ENCODE measurements at places on chromosomes 6 and 20.

GRCh38 chr6:17914651-17915050, 72.8 kb downstream of the KIF13A start:
- DNase-seq: no peak

DNA sequence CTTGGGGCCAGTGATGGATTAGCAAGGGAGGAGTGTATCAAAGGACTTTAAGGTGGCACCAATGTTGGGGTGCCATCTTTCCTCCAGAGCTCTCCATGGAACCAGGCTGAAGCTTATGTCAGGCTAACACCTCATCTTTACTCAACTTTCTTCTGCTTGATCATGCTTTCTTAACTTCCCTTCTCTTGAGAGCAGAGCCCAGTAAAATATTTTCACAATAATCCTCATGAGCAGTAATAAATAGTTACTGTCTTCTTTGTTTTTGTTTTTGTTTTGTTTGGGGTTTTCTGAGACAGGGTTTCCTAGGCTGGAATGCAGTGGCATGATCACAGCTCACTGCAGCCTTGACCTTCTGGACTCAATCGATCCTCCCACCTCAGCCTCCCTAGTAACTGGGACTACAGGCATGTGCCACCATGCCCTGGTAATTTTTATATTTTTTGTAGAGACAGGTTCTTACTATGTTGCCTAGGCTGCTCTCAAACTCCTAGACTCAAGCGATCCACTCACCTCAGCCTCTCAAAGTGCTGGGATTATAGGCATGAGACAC, 127.9 kb upstream of the TOP1 start:
- DNase-seq: no peak

- peak; percentile 69 for DNase-seq
Measured at GRCh38 chr6:112086744-112087135, 542 bp downstream of the TUBE1 start.

DNA sequence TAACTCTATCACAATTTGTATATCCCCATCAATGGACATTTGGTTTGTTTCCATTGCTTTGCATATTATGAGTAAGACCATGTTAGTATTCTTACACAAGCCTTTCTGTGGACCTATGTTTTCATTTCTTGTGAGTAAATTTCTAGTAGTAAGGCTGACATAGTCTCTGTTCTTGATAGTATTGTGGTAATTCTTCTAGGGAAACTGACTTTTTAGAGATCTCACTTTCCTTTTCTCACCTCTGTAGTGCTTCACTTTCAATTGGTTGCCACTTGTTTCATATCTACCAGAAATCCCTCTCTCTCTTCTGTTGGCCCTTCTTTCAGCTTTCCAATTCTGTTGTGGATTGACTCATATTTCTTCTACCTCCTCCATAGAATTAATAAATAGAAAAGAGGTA, 8.5 kb downstream of the ISM1 start:
- no peak for DNase-seq

GRCh38 chr6:111105578-111105977, 18.3 kb downstream of the SLC16A10 start:
- DNase-seq: peak; percentile 85

DNA sequence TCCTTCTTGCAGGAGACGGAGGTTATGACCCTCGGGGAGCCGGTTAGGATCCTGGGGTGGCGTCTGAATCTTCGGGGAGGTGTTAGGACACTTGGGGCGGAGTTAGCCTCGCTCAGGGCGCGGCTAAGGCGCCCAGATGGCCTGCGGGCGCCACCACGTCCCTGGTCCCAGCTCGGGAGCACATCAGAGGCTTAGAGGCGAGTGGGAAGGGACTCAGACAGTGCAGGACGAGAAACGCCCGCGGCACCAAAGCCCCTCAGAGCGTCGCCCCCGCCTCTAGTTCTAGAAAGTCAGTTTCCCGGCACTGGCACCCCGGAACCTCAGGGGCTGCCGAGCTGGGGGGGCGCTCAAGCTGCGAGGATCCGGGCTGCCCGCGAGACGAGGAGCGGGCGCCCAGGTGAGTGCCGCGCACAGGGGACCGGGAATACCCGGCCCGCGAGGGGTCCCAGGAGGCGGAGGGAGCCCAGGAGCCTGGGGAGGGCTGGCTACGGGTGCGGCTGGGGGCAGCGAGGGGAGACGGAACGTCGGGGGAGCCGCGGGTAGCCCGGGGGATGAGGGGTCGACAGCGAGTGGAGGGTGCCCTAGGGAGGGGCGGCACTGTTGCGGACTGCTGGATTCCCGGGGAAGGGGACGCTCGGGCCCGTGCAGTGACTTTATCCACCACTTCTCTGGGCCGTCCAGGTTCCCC, at the start of gene HCK:
Gene HCK (plus strand): TSS at position 153 of the 688 bp plus-strand sequence.
- no peak for DNase-seq

DNA sequence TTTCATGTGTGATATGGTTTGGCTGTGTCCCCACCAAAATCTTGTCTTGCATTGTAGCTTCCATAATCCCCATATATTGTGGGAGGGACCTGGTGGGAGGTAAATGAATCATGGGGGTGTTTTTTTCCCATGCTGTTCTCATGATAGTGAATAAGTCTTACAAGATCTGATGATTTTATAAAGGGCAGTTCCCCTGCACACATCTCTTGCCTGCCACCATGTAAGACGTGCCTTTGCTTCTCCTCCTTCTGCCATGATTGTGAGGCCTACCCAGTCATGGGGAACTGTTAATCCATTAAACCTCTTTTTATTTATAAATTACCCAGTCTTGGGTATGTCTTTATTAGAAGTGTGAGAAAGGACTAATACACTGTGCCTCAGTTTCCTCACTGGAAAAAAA, 4.2 kb upstream of the IL22RA2 start:
- DNase-seq: no peak

GRCh38 chr20:51500311-51500710, 42.2 kb downstream of the NFATC2 start:
- peak; percentile 42 for DNase-seq

DNA sequence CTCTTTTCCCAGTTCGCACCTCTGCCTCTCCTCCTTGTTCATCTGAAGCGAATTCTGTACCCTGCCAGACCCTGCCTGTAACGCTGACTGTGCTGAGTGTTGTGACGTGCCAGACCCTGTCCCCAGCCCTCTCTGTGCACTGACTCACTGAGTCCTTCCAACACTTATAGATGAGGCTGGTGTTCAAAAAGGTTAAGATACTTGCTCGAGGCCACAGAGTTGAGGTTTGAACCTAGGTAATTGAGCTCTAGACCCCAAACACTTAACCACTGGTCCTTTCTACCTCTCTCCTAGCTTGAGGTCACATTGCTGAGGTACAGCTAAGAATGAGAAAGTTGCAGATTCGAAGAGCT, 45.7 kb upstream of the NEDD9 start:
- DNase-seq: no peak

DNA sequence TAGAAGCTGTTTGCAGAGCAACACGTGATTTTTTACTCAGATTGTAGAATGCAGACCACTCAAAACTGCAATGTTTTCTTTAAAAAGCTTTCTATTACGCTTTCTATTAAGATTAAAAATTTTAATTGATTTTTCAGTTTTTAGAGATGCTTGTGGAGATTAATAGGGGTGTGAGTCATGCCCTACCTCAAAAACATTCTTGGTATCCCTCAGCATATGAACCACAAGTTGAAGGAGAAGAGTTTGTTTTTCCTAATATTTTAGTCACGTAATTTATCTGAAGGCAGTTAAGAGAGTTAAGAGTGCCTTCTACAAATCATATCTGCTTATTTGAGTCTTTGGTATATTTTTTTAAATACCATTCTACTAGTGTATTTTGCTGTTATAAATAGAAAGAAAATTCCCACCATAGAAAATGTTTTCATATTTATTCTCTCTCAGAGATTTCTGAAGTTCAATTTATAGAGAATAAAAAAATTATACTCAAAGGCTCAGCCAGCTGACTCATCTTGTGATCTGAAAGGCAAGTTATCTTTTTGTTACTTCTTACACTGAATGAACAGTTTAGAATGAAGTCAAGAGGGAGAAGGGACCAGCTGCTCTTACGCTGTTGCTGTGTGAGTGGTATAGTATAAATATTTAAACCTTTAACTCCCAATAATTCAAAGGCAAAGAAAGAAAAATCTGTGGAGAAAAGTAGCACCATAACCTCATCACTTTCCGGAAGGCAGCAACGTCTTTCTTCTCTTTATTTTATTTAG, 7.6 kb downstream of the RIPOR2 start:
- DNase-seq: no peak

DNA sequence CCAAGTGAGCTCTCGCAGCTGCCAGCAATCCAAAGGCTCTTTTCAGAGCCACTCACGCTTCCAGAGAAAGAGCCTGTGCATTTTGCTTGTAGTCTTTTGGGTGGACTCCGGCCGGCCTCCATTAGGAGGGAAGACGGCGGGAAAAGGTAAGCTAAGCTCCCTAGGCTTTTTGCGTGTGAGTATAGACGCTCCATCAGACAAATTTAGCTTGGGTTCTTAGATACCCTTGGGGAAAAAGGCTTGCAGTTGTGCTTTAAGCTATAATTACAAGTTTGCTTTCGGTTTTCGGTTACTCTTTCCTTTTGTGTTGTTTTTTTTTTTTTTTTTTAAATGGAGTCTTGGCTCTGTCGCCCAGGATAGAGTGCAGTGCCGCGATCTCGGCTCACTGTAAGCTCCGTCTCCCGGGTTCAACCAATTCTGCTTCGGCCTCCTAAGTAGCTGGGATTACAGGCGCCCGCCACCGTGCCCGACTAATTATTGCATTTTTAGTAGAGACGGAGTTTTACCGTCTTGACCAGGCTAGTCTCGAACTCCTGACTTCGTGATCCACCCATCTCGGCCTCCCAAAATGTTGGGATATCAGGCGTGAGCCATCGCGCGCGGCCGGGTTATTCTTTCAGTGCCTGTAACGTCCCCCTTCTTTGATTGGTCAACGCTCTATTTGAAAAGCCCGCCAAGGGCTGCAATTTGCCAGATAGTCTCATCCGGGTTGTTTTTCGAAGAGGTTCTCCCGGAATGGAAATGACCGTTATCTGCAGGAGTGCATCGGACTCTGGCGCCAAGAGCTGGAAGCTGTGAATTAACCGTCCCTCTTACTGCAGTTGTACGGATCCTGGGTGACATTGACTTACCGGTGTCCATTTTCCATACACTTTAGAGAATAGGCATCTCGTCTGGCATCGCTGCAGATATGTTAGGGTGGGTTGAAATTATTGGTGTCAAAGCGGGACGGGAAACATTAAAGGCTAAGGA, 18.1 kb downstream of the OR2B2 start:
- DNase-seq: peak; percentile 94

DNA sequence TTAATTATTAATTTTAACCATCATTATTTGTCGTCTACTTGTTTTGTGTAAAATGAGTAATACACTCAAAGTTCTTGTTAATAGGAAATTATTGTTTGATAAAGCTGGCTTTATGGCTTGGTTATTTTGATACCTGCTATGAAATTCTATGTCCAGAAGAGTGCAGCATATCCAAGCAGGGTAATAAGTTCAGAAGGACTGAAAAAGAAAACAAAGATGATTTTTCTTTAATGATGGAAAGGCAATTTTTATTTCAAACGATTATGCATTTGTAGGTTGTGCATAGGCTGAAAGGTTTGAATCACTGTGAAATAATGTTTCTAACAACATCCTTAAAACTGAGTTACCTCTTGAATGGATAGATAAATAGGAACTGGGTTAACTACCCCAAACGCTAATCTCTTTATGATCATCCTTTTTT, 1.4 kb upstream of the MAN1A1 start:
- peak; percentile 54 for DNase-seq

- DNase-seq: no peak
Measured at GRCh38 chr20:47926731-47927130, 141.4 kb upstream of the SULF2 start.

DNA sequence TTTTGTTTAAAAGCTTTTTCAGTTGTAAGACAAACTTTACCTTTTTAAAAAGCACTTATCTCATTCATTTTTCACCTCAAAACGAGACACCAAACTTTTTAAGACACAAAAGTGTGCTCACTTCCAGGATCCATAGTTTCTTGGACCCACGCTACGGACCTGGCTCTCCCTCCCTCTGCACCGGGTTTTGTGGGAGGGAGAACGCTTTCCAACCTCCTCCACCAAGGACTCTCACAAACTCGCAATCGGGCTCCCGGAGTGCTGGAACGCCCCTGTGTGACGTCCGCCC, 436 bp downstream of the CAGE1 start:
- DNase-seq: peak; percentile 68

DNA sequence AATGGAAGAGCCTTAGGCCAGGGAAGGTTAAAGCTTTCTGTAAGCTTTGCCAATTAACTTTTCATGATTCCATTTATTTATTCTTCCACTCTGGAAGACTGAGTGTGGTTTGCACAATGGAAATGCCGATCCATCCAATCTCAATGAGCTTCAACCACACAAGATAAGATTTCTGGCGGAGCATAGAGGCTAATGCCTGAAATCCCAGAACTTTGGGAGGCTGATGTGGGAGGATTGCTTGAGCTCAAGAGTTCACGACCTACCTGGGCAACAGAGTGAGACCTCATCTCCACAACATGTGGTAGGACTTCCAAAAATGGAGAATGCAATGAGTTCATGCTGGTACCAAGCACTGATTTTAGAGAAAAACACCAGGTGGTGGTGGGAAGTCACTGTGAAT, 6.2 kb downstream of the ENPP1 start:
- DNase-seq: no peak

DNA sequence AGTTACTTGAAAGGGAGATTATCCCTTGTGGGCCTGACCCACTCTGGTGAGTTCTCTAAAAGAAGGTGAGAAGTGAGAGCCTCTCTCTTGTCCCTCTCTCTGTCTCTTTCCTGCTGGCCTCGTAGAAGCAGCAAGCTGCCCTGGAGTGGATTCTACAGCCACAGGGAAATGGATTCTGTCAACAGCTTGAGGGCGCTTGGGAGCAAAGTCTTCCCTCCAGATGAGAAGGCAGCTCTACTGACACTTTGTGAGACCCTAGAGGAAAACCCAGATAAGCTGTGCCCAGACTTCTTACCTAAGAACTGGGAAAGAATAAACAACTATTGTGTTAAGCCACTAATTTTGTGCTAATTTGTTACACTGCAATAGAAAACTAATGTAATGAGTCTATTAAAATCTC, 39.9 kb downstream of the ANKRD60 start:
- DNase-seq: no peak

DNA sequence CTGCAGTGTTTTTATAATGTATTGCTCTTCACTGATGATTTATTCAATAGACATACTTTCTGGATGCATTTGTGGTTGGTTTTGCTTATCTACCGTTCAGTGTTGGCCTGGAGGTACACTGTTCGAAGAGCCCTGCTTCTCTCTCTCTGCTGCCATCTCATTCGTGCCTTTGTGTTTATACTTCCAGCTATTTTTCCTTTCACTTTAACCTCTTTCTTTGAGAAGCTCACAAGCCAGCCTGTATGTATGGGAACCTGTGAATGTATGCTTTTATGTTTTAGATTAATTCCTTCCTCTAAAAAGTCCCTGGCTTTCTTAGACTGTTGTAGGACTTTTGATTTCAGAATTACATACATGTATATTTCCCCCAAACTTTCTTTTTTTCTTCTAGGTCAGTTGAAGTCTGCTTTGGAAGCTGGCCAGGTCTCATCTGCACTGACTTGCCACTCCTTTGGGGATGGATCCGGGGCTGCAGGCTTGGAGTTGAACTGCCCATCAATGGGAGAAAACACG, 83.0 kb downstream of the SCAND1 start:
- no peak for DNase-seq

GRCh38 chr6:167855825-167856425, 29.2 kb downstream of the AFDN start:
- DNase-seq: peak; percentile 87

- no peak for DNase-seq
Measured at GRCh38 chr20:9744551-9744950, 94.3 kb downstream of the PAK5 start.
